Stimulated activated CD4-positive, alpha-beta T cell treated with anti-CD3 and anti-CD28 coated beads, Interleukin-15, amount 100 ng/mL, for 1 hour (primary cell): ENCODE measurements at places on chromosomes 3 and 15.

DNA sequence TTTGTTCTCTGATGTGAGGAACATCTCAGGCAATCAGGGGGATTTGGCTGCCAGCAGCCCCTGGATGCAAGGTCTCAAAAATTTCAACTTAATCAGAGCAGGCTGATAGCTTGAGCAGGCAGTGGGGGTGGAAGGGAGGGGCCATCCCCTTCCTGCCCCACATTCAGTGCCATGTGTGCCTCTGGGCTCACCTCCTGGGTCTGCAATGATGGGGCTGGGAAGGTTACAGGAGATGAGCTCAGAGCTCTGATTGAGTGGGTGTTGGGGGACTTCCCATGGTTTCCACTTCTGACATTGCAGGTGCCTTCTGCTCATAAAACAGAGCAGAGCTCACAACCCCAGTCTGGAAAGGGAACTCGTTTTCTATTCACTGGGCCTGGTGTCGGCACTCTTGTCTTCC, 37.0 kb downstream of the PARP16 start:
- DNase-seq = no peak

DNA sequence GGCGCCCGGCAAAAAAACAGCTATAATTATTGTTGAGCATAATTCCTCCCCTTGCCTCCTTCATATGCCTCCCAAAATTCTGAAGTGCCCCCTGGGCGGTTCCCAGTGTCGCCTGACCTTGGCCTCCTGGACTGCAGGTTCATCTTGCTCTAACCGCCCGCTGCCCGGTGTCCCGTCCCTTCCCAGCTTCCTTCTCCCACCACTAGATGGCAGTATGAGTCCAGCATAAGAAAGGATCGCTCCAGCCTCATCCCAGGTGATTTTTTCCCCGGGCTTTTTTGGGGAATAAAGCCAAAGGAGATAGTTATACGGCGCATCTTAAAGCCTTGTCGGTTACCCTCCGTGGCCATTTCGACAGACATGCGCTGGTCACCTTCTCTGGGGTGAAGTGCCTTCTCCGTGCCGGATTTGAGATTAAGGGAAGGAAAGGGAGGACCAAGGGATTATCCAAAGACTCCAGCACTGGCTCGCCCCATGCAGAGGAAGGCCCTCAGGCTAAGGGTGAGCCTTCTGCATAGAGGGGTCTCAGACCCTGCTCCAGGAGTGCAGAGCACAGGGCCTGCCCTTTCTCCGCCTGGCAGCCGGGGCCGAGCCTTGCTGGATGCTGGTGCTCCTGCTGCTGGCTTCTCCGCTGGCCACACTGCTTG, 45.8 kb upstream of the TRA2B start:
- DNase-seq = peak; percentile 16

GRCh38 chr15:31305796-31306425, 20.7 kb upstream of the KLF13 start:
- no peak for DNase-seq

DNA sequence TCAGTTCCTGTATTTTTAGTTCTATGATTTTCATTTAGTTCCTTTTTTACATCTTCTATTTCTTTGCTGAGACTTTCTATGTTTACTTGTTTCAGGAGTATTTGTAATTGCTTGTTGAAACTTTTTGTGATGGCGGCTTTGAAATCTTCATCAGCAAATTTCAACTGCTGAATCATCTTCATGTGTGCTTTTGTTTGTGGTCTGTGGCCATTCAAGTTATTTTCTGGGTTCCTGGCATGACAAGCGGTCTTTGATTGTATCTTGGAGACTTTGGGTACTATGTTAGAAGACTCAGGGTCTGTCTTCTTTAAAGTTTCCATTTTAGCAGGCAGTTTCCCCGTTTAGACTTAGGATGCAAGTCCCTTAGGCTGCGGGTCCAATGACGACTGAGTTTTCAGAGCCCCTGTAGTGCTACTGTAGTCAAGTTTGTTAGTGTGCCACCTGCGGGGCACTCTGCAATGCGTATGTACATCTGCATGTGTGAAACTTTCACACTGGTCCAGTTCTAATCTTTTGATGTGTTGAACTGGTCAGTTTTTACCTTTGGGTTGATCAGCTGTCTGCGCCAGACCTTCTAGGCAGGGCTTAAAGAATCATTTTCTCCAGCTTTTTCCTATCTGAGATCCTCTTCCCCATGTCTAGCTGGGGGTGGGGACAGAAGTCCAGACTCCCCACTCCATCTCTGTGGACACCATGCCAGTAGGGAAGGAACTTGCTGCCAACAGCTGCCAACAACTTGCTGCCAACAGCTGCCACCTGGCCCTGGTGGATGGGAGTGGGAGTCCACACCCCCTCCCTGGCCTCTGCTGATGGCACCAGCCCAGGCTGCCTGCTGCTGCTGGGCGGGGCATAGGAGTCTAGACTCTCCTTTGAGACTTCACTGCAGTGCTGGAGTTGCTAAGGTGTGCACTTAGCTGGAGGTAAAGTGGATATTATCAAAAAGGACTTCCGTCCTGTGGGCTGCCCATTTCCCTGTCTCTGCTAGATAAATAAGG, 190.9 kb downstream of the TJP1 start:
- no peak for DNase-seq

DNA sequence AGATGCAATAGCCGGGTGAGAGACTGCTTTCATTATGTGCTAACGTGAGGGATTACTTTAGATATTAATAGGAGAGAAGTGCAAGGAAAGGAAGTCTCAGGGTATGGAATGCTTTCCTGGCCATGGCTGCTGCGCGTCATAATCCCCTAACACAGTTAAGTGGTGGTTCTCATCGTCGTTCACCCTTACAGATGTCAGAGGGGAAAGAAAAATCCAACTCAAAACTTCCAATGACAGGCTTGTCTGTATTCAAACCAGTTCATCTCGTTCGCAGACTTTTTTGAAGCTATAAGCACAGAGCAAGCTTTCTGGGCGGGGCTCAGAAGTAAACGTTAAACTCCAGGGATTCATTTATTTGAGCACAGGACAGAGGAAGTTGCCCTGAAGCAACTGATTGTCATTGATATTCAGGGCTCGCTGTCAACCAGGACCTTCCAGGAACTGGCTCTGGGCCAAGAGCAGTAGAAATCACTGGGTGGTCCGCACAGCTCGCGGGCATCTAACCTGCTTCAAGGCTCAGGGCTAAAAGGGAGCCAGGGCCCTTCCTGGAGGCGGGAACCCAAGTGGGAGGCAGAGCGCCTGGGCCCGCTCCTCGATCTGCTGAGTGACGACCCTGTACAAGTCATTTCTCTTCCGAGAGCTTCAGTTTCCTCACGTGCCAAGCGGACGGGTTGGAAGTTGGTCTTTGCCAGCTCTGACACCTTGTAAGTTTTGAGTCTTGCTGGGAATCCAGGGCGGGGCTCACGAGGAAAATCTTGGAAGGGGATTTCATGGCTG, 1.1 kb upstream of the LPP start:
- no peak for DNase-seq

- DNase-seq = no peak
Observed at GRCh38 chr15:57476533-57476975, 100.2 kb downstream of the CGNL1 start.

DNA sequence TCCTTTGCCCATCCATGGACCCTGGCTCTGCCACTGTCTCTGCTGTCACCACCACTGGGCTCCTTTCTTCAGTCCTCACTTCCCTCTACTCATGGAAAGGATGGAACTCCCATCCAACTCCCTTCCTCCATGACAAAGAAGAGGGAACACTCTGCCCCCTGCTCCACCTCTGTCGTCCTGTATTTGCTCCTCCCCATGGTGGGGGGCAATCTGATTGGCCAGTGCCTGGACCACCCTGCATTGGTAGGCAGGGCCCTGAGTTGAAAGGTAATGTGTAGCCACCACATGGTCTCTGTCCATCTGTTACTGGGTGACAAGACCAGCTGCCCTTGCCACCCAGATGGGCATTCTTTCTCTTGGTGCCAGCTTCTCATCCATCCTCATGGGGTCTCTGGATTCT, 20.7 kb upstream of the HEG1 start:
- no peak for DNase-seq

- DNase-seq = no peak
Observed at GRCh38 chr3:177300039-177300833, 103.0 kb upstream of the TBL1XR1 start.

GRCh38 chr3:190481779-190482178, 32.1 kb upstream of the TMEM207 start:
- no peak for DNase-seq

DNA sequence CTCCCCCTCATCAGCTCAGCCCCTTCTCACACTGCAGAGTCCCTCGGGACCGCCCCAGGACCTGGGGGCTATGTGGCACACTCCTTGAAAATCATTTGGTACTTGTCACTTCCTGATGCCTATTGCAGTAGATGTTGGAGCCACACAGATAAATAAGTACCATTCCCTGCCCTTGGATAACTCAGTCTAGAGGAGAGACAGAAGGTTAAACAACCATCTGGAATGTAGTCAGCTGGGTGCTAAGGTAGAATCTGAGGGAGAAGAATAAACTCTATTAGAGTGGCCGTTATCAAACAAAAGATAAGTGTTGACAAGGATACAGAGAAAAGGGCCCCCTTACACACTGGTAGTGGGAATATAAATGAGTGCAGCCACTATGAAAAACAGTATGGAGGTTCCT, 112.3 kb upstream of the NR2E3 start:
- DNase-seq = no peak

- DNase-seq = no peak
Observed at GRCh38 chr3:170731281-170731680, 138.7 kb downstream of the RPL22L1 start.

GRCh38 chr15:41797201-41797944, 23.1 kb downstream of the MAPKBP1 start:
- no peak for DNase-seq

DNA sequence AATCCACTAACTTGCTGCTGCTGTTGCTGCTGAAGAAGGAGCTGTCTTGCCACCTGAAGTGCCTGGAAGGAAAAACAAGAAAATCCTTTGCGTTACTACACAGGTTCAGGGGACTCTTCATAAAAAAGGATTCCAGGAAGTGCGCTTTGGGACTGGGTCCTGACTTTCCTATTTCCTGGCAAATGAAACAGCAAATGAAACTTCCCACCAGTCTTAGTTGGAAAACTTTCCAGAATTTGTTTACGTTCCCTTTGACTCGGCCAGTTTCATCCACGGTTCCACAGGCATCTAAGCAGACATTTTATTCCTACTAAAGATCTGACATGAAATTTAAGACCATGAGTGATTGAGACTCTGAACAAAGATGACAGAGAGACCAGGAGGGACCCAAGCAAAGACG, 471.0 kb downstream of the FOXP1 start:
- DNase-seq = no peak

DNA sequence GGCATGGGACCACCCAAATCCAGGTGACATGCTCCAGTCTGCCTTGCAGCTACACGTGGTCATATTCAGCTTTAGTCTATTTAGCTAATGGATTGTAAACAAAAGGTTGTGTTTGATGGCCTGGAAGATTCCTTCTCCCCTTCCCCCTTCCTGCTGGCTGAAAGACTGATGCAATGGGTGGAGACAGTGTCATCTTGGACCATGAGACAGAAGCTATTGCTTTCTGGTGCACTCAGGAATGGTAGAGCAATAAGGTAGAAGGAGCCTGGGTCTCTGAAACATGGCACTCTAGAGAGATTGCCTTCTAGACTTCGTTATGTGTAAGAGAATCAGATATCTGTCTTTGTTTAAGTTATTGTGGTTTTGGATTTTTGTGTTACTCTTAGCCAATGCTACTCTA, 25.7 kb upstream of the PTX3 start:
- DNase-seq = no peak

DNA sequence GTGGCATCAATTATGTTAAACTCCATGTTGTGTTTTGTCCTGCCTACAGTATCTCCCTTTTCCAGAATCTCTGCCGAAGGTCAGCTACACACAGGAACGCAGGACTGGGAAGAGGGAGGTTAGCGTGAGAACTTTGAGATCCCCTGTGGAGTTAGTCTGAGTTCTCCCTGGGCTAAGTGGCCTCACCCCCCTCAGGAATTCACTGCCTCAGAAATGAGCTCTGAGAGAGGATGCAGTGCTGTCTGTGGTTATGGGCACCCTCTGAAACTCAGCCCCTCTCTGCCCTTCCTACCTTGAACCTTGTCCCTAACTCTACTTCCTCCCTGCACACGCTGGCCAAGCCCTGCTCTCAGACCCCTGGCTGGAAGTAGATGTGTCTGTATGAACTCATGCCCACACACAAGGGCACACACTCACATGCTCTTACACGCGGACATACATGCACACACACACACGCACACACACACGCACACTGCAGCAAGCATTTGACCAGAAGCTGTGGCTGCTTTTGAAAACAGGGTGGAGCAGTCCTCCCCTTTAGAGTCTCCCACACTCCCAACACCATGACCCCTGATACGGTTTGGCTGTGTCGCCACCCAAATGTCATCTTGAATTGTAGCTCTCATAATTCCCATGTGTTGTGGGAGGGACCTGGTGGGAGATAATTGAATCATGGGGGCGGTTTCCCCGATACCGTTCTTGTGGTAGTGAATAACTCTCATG, 5.3 kb upstream of the VIPR1 start:
- DNase-seq = no peak

DNA sequence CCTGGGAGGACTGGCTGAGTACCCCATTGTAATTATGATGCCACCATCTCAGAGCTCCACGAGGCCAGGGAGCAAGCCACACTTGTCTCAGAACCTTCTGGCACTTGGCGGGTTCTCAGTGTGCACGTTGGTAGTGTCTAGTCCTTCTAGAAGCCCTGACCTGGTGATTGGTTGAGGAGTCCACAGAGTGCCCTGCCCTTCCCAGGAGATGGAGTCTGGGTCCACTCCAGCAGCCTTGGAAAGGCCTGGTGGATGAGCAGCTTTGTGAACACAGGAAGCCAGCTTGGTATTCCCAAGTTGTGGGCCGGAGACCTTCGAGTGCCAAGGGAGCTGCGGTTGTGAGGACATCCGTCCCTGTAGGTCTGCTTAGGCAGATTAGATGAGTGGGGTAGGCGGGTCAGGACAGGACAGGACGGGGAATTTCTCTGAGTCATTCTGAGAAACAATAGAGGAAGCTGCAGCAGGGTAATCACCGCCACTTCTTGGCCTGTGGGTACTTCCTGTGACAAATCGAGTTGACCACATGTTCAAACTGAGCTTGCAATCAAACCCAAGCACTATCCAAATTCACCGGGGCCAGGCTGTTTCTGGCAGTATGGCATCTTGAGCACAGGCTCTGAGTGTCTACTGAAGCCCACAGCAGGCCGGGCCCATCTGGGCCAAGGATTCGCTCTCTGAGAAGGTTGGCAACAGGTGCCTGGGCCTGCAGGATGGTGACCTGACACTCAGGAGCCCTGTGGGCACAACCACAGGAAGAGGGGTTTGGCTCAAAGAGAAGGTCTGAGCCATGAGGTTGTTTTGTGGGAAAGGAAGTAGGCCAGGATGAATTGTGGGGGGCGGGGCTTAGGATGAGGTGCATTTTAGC, 71.5 kb upstream of the PLXNA1 start:
- peak; percentile 23 for DNase-seq
